ENCODE measurements at places on chromosomes 12 and 14.

DNA sequence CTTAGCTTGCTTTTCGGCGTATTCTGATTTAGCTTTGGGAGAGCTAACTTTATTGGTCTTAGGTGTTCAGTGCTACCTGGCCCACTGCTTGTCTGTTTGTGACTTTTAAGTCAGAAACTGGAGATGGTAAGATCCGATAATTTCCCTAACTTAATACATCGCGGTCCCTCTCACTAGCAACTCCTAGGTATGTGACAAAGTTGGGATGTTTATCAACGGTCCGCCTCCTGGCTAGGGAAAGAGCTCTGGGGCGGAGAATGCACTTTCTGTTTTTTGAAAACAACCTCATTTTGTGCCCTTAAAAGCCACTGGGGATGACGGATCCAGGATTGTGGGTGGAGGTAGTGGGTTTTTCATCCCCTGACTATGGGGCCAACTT, 1.2 kb downstream of the CDKN1B start:
- no peak for DNase-seq

DNA sequence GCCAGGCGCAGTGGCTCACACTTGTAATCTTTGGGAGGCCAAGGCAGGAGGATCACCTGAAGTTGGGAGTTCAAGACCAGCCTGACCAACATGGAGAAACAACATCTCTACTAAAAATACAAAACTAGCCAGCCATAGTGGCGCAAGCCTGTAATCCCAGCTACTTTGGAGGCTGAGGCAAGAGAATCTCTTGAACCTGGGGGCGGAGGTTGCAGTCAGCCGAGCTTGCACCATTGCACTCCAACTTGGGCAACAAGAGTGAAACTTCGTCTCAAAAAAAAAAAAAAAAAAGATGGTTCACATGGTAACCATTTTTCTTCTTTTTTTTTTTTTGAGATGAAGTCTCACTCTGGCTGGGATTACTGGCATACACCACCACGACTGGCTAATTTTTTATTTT, 35.3 kb downstream of the SLC2A14 start:
- no peak for DNase-seq

DNA sequence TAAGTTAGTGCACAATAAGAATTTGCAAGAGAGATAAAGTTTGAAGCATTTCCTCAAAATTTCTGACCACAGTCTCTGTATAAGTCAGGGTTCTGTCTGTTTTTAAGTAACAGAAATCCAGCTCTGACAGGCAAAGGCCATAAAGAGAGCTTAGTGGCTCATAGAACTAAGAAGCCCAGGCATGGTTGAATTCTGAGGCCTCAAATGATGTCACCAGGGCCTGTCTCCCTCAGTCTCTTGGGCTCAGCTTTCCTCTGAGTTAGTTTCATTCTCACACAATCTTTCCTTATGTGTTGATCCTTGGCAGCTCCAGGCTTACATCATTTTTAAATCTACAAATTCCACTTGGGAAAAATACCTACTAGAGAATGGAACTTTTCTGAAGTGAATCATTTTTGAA, 173.4 kb upstream of the ATP2B1 start:
- DNase-seq, result peak; percentile 24

GRCh38 chr14:37116933-37117849, 55.2 kb downstream of the SLC25A21 start:
- DNase-seq, result peak; percentile 90

- DNase-seq, result no peak
These were observed 136.9 kb upstream of the PARP11 start for GRCh38 chr12:4009979-4010704.

DNA sequence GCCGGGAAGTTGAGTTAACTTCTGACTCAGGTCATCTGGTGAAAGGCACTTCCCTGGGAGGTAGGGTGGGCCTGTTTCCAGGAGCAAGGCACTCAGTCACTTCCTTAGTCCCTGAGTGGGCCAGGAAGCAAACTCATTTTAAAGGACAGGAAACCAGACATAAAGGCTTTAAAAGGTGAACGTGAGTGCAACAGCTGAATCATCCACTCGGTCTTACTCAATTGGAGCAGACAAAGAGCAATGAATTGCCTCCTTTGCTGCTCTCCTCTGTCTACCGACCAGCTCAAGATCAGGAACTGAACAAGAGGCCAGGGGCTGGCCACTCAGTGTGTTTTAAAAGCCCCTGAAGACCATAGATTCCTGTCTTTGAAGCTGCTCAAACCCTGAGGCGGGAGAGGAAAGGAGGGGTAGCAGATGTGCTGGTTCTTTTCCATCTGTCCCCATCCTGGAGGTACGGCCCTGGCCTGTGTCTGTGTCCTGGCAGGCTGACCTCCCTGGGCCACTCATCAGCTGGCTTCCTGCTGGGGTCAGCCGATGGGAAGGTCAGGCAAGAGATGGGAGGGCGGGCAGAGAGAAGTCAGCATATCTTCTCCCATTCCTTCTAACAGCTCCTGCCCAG, 148.9 kb downstream of the PPM1H start:
- peak; percentile 92 for DNase-seq

DNA sequence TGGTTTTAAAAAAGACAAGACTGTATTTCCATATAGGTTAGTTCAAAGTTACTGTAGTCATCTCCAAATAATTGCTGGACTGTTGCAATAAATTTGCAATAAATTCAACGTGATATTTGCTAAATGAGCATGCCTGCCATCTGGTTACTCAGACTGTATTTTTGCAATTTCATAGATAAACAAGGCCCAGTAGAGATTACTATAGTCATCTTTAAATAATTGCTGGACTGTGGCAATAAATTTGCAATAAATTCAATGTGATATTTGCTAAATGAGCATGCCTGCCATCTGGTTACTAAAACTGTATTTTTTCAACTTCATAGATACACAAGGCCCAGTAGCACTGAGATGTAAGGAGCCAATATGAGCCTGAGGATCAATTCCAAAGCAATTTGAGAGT, 5.6 kb downstream of the NTN4 start:
- no peak for DNase-seq

- no peak for DNase-seq
These were observed 11.8 kb downstream of the SLC39A5 start for GRCh38 chr12:56241424-56242303.

DNA sequence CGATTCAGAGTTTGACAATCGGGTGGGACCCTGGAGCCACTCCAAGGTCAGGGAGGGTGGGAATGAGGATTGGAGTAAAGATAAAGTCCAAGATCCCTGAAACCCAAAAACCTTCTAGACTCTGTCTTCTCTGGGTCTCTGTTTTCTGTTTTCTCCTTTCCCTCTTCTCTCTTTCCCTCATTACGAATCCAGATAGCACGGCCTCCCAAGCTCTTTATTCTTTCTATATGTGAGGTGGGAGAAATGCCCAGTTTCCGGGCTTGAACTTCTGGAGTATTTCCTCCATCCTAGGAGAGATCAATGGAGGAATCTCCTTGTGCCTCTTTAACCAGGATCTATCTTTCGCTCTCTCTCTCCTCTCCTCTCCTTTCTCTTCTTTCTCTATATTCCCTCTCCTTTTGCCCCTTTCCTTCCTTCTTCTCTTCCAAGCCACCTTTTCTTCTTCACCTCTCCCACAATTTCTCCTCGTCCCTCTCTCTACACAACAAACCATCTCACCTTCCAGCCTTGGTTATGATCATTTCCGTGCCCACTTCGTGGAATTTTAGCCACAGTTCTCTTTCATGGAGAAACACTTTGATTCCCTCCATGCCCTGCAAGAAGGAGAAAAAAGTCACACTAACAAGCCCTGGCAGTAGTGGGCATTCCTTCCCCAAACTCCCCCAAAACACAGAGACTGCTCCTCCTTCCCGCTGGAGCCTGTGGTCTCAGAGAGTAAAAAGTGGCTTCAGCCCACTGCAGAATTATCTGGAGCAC, 4.4 kb downstream of the TBX5 start:
- no peak for DNase-seq

DNA sequence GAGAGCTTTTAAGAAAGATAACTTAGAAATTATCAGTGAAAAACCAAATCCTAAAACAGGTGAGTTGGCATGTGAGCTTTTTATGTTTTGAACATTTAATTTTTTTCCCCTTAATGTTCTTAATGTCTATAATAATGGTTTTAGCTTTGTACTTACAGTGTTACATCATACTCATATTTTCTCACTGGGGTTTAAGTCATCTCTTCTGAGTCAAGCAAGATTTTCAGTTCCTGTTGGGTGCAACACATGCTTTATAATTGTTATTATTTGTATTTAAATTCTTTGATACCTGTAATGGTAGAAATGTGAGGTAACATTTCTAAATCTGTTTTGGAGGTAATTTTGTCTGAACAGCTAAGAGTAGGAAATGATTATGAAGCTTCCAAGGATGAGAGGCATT, 113.0 kb downstream of the PLEKHA5 start:
- no peak for DNase-seq

DNA sequence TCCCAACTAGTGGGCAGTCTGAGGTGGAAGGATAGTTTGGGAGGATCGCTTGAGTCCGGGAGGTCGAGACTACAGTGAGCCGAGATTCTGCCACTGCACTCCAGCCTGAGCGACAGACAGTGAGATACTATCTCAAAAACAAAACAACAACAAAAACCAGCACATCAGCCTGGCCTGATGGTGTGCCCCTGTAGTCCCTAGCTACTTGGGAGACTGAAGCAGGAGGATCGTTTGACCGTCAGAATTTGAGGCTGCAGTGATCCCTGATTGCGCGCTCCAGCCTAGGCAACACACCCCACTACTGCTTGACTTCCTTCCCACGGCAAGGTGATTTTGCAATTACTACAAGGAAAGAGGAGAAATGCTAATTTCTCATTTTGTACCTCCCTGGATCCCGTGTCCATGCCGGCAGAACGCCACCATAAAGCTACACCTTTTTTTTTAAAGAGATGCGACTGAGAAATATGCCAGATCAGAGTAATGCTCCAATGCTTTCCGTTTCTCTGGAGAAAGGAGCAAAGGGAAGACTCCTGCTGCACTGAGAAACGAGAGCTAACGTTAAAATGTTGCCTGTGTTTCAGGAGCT, 672 bp upstream of the SCFD1 start:
- peak; percentile 41 for DNase-seq

- no peak for DNase-seq
These were observed 80.3 kb downstream of the WDR20 start for GRCh38 chr14:102220031-102220430.

All from cardiac fibroblast (primary cell).